Right lung (tissue), 10 donors: ENCODE measurements at places on chromosomes 7 and 10. TPM values are rescaled to one million over a fixed set of nuclear protein-coding genes. Genes with fewer than 3 reads are reported as not detected.

Gene RASSF4
- 19.9 TPM for polyA plus RNA-seq

Gene CRYGN
- 0.58 TPM for polyA plus RNA-seq

Gene BTBD16
- polyA plus RNA-seq = 0.10 TPM

GRCh38 chr7:121352323-121352722 is 23.5 kb downstream of the WNT16 start:
- DNase-seq = no peak

Gene TMEM229A
- polyA plus RNA-seq = 1.1 TPM

GRCh38 chr7:8379264-8379663 is 54.1 kb upstream of the NXPH1 start:
- DNase-seq = no peak

DNA sequence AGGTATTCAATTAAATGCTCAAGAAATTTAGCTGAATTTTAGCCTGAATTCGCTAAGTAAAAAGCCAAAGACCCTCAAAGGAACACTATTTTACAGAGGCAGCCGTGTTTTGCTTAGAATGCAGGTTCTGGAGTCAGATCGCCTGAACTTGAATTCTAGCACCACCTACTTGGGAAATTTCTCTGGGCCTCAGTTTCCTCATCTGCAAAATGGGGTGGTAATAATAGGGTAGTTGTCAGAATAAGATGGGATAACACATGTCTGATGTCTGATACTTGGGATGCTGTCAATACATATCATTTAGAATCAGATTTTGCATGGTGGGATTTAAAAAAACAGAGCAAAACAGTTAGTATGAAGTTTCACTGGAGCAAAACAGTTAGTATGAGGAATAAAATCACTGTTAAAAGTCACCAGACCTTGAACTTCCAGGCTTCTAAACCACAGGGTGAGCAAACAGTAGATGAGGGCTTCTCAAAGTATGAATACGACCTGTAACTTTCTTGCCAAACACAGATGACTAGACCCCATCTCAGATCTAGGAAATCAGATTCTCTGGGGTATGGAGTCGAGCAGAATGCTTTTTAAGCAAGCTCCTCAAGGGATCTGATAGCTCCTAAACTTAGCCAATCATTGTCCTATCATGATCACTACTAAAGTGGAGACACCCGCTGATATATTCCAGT is 75.4 kb downstream of the ATXN7L1 start:
- DNase-seq = no peak

GRCh38 chr7:90560730-90561129 is 35.4 kb upstream of the CDK14 start:
- DNase-seq = no peak

Gene PRSS1
- not detected for polyA plus RNA-seq

DNA sequence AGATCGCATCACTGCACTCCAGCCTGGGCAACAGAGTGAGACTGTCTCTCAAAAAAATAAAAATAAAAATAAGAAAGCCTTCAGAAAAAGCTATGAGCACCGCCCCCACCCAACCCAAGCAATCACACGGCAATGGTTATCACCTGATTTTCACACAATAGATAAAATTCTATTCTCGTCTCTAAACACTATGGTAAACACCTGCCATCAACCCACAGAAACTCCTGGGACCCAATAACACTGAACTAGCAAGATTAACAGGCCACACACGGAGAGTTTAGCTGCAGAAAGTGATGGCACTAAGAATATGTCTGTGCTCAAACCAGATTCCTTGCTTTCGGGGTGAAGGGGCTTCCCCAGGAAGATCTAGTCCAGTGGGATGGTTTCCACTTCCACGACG is 173.8 kb downstream of the DIP2C start:
- no peak for DNase-seq

GRCh38 chr10:4721999-4722753 is 103.8 kb upstream of the AKR1E2 start:
- no peak for DNase-seq

Gene LIPF
- 0.12 TPM for polyA plus RNA-seq

- no peak for DNase-seq
Measured at GRCh38 chr10:113410618-113411017, 142.2 kb upstream of the HABP2 start.

Gene FBXL13
- 5.4 TPM for polyA plus RNA-seq

GRCh38 chr7:88391247-88391646 is 84.6 kb upstream of the STEAP4 start:
- no peak for DNase-seq

- DNase-seq = no peak
Measured at GRCh38 chr7:5703572-5704533, 77.6 kb downstream of the RNF216 start.

Gene ARHGAP21
- 95.3 TPM for polyA plus RNA-seq

Gene C7orf25
- 2.4 TPM for polyA plus RNA-seq

DNA sequence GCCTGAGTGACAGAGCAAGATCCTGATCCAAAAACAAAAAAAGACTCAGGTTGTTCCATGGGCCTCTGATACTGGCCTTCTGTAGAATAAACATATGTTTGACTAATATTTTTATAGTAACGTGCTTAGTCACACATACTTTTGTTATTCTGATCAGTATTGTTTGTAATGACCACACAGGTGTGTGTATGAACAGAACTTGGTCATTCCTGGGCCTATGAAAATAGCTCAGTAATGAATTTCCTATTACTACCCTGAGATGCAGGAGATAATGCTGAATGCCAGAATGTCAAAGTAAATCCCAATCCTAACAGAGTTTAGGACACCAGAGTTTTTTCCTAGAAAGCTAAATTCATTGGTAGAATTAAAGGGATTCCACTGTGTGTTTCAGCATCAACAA is 108.7 kb downstream of the DOCK4 start:
- no peak for DNase-seq

Gene NKX2-3
- not detected for polyA plus RNA-seq

Gene GDF2
- polyA plus RNA-seq = 0.28 TPM

GRCh38 chr10:56905051-56905450 is 544.0 kb upstream of the ZWINT start:
- no peak for DNase-seq

- peak; percentile 3 for DNase-seq
Measured at GRCh38 chr10:130362308-130362761, 226.1 kb downstream of the GLRX3 start.

Gene CLIP2
- polyA plus RNA-seq = 29.5 TPM

- DNase-seq = no peak
Measured at GRCh38 chr10:124688889-124689670, 55.1 kb downstream of the FAM53B start.

DNA sequence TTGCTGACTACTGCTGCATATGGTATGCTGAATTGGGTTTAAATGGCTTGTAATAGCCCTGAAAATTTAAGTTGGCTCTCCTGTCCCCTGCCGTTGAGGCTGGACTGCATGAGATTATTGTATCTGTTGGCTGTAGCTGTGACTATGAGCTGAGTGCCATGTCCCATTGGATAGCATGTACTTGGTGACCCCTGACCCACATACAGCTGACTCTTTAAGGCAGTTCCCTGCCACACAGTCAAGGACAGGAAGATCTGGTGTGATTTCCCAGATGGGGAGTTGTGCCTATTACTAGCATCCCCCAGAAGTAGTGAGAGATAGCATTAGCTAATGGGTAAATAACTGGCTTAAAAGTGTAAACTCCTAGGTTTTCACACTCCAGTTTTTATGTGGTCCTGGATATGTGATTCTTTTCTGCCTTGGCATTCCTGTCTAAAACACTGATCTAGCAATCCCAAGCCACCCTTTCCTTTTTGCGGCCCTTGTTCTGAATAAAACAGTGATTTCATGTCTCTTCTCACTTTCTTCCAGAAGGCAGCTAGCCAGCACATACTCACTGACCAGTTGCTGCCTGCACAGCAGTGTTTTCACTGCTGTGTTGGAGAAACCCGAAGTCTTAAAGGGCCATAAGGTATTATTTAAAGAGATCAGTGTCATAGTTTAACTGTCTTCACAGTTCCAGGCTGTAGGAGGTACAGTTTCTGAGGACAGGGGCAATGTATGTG is 35.9 kb downstream of the LRRC4 start:
- peak; percentile 85 for DNase-seq

GRCh38 chr7:139702811-139703486 is 74.8 kb downstream of the HIPK2 start:
- no peak for DNase-seq

- DNase-seq = no peak
Measured at GRCh38 chr10:74841265-74841973, 15.0 kb downstream of the KAT6B start.

Gene PLAC9
- polyA plus RNA-seq = 59.4 TPM

- DNase-seq = no peak
Measured at GRCh38 chr7:102874166-102874829, 38.5 kb upstream of the LRRC17 start.

DNA sequence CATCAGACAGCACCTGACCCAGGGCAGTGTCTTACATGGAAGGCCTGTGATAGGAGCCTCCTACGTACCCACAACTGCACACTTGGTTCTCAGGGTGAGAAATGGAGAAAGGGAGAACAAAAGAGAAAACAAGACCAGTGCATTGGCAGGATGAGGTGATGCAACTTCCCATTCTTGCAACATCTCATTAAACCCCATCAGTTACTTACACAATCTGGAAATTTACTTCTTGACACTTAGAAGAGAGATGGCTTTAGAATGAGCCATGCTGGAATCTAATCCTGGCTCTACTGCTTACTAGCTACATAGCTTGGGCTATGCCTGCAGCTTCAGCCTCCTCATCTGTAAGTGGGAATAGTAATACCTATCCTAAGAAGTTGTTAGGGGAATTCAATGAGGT is 391.7 kb downstream of the KCNMA1 start:
- DNase-seq = no peak
